Omental fat pad (tissue), 4 donors: ENCODE measurements at places on chromosomes 4 and X.
A peak's percentile ranks its signal among the peaks of the same experiment; 100 is the strongest.

- DNase-seq: no peak
Measured at GRCh38 chrX:150845091-150845490, 53.4 kb downstream of the CD99L2 start.

GRCh38 chr4:159881158-159881557, 778.3 kb downstream of the RAPGEF2 start:
- DNase-seq: no peak

GRCh38 chr4:10123227-10124101, 6.9 kb upstream of the WDR1 start:
- DNase-seq: no peak

DNA sequence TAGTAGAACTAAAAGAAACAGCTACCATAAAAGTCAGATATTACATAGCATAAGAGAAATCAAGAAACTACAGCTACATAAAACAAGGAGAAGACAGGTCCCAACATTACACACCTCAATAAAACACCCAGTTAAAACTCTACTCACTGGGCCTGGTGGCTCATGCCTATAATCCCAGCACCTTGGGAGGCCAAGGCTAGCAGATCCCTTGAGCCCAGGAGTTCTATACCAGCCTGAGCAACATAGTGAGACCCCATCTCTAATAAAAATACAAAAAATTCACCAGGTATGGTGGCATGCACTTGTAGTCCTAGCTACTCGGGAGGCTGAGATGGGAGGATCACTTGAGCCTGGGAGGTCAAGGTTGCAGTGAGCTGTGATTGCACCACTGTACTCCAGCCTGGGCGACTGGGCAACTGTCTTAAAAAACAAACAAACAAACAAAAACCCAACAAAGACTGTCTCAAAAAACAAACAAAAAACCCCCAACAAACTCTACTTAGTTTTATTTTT, 15.2 kb upstream of the TXLNG start:
- no peak for DNase-seq

DNA sequence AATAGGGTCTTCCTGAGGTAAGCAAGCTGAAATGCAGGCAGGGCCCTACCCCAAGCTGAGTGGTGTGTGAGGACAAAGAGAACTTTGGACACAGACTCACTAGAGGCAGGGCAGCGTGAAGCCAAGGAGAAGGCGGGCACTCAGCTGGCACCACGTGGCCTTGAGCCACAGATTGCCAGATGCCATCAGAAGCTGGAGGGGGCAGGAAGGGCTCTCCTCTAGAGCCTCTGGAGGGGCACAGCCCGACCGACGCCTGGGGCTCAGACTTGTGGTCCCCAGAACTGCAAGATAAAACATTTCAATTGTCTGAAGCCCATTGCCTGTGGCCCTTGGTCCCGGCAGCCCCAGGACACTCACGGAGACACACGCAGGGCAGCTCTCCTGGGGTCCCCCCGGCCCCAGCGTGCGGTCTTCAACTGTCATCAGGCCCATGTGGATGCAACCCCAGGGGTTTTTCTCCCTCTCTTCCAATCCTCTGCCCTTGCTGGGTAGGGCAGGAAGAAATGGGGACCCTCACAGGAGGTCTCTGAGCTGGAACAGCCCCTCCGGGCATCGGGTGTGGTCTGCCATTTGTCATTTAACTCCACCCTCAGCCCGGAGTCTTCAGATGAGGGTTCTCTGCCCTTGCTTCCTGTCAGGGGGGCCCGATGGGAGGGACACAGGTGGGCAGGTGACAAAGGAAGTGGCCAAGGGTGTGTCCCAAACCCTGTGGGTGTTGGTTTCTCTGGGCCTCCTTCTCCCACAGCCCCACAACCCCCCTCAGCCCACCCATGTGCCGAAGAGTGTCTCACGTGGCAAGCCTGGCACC, 22.2 kb downstream of the HMX1 start:
- peak; percentile 14 for DNase-seq

DNA sequence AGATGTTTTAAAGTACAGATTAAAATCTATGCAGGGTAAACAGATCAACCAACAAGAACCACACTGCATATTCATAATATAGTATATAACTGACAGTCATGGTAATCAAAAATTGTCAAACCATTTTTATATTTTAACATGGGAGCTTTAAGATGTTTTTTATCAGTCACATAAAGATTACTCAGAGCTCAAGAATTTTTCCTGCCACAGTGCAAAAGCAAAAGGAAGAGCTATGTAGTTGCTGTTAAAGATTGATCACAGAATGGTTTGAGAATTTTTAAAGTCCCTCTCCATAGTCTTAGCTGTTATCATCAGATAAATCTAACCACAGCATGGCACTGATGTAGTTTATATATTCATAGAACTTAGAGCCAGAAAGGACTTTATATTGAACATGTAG, 8.5 kb downstream of the RAB9B start:
- no peak for DNase-seq

DNA sequence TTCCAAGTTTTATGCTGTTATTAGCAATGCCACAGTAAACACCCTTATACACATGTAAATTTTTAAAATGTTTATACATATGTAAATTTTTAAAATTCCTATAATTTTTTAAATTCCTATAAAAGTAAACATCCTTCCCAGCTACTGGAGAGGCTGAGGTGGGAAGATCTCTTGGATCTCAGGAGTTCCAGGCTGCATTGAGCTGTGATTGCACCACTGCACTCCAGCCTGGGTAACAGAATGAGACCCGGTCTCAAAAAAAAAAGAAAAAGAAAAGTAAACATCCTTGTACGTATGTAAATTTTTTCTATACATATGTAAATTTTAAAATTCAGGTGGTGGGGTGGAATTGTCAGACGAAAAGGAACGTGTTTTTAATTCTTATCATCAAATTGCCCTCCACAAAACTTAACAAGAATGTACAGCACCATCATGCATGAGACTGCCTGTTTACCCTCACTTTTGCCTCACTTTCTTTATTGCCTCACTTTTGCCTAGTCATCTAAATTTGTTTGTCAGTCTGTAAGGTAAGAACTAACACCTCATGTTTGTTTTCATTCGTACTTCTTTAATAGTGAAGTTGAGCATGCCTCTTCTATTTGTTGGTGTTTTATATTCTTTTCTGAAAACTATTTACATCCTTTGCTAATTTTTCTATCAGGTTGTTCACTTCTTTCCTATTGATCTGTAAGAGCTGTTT, 8.0 kb downstream of the SLC7A3 start:
- no peak for DNase-seq

DNA sequence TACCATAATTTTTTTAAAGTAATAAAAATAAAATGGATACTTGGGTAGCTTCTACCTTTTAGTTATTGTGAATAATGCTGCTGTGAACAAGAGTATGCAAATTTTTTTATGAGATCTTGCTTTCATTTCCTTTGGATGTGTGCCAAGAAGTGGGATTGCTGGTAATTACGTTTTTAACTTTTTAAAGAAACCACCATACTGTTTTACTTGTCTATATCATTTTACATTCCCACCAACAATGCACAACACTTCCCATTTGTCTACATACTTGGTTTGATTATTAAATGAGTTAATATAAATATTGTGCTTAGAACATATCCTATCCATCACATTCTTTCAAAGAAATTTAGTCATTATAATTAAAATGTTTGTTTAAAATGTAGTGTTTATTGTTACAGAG, 3.9 kb upstream of the SULT1B1 start:
- DNase-seq: no peak

GRCh38 chrX:48989483-48989882, 12.6 kb downstream of the GRIPAP1 start:
- no peak for DNase-seq
